HL-60 (cell line): ENCODE measurements at places on chromosomes 11 and 22.

DNA sequence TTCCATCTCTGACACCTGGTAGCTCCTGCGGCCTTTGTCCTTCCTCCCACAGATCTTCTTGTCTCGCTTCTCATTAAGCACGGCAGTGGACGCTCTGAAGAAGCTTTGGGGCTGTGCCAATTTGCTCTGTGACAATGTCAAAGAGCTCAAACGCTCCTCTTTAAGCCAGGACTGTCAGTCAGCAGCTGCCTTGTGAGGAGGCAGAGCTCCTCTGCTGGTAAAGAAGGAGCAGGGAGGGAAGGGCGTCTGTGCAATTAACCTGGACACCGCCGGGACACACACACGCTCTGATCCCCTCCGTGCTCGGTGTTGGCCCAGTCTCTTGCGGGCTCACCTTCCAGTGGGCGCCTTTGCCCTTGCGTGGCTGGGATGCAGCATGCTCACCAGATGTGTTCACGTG is 373.9 kb downstream of the BRD1 start:
- no peak for DNase-seq

GRCh38 chr11:116701297-116701801 is 71.4 kb downstream of the BUD13 start:
- no peak for DNase-seq

GRCh38 chr11:133555034-133555433 is 22.7 kb upstream of the OPCML start:
- no peak for DNase-seq

GRCh38 chr11:61654397-61654829 is 25.8 kb upstream of the DAGLA start:
- DNase-seq, result peak; percentile 86

- no peak for DNase-seq
Observed at GRCh38 chr11:15163136-15163535, 48.4 kb downstream of the INSC start.

DNA sequence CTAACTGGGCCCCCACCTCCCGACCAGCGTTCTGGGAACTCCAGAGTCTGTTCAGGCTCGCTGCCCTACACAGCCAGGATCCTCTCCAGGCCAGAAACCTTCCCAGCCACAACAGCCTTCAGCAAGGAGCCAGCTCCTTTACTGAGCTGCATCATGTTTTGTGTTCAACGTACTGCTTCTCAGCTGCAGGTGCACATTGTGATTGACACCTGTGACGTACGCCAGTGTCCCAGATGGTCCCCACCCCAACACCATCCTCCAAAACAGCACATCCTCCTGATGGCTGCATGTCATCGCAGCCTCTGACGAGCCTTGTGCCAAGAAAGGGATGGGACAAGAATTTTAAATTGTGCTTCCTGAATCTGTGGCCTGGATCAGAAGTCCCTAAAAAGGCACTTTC is 117.5 kb downstream of the SPATA19 start:
- DNase-seq, result no peak

GRCh38 chr11:89604281-89604680 is 105.8 kb upstream of the TRIM77 start:
- DNase-seq, result no peak

DNA sequence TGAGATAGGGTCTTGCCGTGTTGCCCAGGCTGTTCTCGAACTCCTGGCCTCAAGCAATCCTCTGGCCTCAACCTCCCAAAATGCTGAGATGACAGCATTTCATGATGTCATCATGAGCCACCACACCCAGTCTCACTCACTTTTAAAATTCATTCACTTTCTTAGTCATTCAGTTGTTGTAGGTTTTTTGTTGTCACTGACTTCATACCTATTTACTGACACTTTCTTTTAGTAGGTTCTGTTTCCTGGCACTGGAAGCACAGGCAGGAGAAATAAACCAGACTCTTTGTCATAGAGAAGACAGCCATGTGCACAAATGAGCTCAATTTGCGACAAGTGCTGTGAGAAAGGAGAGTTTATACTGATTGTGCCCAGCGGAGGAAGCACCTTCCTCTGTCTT is 10.5 kb downstream of the ART5 start:
- no peak for DNase-seq

GRCh38 chr11:47186700-47187695 is 764 bp upstream of the PACSIN3 start:
- DNase-seq, result no peak

GRCh38 chr11:35142481-35143075 is 3.6 kb downstream of the CD44 start:
- no peak for DNase-seq

- no peak for DNase-seq
Observed at GRCh38 chr11:75024068-75024449, 35.3 kb downstream of the NEU3 start.

DNA sequence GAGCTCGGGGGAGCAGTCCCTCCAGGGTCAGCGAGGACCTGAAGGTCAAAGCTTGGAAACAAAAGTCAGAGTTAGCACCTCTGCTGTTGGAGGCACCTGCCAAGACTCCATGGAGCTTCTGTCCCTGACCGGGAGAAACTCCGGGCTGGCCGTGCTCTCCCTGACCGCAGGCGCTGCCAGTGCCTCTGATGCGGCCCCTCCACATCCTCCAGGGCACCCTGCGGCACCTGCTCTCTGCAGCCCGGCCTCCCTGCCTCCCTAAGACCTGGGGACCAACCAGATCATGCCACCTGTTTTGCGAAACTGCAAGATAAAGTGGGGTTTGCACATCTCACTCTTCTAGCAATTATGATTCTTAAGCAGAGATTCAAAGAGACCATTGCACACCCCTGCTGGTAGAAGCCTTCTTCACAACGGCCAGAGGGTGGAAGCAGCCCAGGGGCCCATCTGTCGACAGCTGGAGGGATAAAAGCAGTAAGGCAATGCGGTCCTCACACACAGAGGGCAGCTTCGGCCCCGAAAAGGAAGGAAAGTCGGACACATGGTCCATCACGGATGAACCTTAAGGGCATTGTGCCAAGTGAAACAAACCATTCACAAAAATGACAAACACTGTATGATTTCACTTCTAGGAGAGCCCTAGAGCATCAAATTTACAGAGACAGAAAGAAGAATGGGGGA is 477.1 kb downstream of the BRD1 start:
- DNase-seq, result no peak
